HEK293T (cell line): ENCODE measurements at places on chromosomes 2 and 18.

DNA sequence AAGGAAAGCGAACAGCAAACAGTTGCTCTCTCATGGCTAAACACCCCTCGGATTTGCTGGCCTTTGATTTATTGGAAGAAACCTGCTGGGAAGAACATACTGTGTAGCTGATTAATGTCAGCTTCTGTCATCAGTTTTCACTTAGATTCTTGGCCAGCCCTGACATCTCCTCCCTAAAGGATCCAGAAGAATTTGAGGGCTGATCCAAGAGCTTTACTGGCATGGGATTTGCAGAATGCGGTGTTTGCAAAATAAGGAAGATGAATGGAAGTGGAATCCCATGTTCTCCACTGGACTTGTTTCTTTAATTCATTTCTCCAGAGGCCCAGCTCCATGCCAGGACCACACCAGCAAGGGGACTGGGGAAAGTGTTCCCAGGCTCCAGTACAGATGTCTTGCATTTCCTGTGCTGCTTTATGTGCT lies 80.5 kb downstream of the RDH14 start:
- DNase-seq, result no peak

- no peak for DNase-seq
These were observed 22.7 kb downstream of the TTC32 start for GRCh38 chr2:19879120-19879519.

DNA sequence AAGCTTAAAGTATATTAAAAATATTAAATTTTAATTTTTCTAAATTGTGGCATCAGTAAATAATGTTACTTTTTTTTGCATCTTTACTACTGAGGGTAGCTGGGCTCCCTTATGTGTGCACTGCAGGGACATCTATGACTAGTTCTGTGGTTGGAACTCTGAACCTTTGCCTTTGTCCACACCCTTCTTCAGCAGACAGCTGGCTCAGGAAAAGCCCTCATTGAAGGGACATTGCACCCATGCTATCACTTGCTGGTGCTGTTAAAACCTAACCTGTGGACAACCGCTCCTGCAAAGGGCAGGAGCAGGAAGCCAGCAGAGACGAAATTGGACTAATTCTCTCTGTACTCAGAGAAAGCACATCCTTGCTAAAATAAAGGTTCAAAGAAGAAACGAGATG lies 30.1 kb downstream of the MOCOS start:
- no peak for DNase-seq

DNA sequence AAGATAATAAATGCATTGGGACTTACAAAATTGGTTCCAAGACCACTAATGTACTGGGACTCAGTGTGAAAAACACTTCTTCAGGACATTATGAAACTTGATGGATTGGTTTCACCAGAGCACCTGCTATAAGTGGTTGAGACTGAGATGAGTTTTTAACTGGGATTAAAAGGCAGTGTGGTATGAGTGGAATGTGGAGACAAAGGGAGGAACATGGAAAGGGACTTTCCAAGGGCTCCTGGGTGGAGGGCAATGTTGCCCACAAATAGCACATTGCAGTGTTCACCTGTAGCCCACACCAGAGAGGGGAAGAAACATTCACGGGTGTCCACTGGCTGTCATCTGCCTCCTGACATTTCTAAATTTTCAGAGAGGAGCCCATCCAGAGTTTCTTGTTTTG lies 253.3 kb upstream of the TANK start:
- no peak for DNase-seq

GRCh38 chr2:4967206-4967605 lies 725.0 kb upstream of the SOX11 start:
- no peak for DNase-seq

GRCh38 chr2:121483021-121483420 lies 47.7 kb upstream of the RNU4ATAC start:
- no peak for DNase-seq

GRCh38 chr2:172655838-172656573 lies 79.6 kb upstream of the RAPGEF4 start:
- DNase-seq, result no peak

- no peak for DNase-seq
These were observed 23.8 kb downstream of the CD28 start for GRCh38 chr2:203730076-203730729.

- no peak for DNase-seq
These were observed 319.6 kb downstream of the PIK3C3 start for GRCh38 chr18:42274488-42275137.

DNA sequence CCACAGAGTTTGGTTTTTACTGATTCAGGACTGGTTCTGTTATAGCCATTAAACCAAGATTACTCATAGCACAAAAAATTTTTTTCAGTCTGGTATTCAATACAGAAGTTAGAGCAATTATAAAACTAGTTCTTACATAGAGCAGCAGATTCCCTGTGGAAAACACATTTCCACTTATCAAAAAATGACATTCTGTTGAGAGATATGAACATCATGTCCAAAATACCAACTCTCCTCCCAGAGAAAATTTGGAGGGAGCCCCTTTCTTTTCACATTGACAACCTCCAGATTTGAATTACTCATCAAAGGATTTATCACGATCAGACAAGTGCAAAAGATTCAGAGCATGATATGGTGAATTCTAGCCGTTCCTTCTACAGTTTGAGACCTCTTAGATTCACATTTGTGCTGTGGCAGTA lies 126.8 kb upstream of the SERPINE2 start:
- DNase-seq, result no peak

DNA sequence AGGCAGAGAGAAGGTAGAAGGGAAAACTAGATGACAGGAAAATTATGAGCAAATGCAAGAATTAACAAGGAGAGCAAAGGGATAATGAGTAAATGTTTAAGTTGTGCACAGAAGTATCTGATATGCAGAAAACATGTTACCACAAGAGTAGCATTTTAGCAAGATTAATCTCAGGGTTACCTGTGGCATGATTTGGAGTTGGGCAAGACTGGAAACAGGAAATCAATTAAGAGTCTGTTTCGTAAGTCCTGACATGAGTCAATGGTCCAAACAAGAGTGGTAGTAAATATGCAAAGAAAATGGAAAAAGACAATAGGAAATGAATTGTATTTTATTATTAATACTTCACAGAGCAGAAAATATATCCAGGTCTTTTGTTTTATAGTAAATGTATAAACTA lies 17.3 kb upstream of the MTX2 start:
- DNase-seq, result no peak

DNA sequence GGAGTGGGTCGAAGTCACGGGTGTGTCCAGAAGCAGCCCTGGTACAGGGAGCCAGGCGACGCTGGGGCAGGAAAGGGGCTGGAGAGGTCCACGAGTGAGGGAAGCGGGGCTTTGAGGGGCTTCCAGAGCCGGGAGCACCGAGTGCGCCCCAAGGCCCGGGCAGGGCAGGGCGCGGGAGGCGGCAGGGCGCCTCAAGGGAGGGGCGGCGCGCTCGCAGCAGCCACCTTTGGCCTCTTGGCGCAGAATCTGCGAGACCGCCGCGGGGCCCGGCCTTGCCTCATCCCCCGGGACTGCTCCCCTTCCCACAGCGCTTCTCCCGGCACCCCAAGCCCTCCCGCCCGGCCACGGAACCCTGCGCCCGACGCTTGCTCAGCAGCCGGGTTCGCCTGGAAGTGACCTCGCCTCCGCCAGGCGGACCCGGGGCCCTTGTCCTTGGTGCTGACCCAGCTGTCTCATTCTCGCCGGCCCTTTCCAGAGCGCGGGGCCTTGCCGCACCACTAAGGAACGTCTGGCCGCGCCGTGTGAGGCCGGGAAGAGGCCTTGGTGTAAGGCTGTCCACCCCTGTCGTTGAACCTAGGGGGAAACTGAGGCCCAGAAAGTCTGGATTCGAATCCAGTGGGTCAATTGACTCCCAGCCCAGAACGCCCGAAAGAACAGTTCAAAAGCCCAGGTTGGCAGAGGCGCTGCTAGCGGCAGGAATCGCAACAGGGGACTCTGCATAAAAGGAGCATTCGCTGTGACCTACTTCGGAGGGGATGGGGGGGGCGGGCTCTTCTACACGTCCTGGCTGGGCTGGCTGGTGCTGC lies 584 bp upstream of the DNER start:
- DNase-seq, result peak; percentile 55

GRCh38 chr18:37275237-37275741 lies 290.3 kb downstream of the CELF4 start:
- DNase-seq, result no peak

GRCh38 chr2:99153921-99154604 lies 679 bp downstream of the TSGA10 start:
- no peak for DNase-seq

DNA sequence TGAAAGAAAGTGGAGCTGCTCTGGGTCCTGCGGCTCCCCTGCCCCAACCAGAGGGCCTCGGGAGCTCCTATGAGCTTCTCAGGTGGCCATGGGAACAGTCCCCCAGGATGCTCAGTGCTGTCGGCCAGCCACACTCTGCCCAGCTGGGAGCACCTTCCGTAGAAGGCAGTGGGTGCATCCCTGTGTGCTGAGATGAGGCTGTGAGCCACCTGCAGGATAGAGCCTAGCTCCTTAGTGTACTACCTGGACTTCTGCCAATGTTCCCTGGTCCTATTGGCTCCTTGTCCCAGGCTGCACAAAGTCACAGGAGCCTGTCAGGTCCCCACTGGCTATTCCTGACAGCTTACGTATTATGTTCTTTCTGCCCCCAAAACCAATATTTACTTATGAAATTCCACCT lies 16.1 kb downstream of the PRELID3A start:
- no peak for DNase-seq

- DNase-seq, result no peak
These were observed 10.0 kb downstream of the LRATD1 start for GRCh38 chr2:14642499-14642898.

- no peak for DNase-seq
These were observed 60.0 kb downstream of the ROCK1 start for GRCh38 chr18:21051620-21052019.

- no peak for DNase-seq
These were observed 13.6 kb downstream of the PTPN18 start for GRCh38 chr2:130369311-130369964.

GRCh38 chr18:48790869-48791635 lies 159.7 kb downstream of the SMAD7 start:
- DNase-seq, result no peak

DNA sequence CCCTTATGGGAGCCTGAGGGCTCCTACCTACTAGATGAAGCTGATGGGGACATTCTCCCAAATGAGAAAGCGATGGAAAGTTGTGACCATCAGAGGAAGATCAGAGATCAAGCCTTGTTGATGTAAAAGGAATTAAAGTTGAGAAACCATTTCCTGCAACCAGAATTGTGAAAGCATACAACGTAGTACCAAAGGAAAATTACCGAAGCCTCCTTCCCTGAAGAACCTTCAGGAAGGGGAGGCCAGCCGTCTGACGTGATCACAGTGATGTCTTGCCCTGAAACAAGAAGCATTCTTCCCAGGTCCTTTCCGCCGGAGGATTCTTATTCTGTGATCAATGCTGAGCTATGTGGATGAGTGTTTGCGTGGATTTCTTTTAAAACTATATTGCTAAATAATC lies 211.6 kb upstream of the TNP1 start:
- no peak for DNase-seq

- no peak for DNase-seq
These were observed 85.0 kb downstream of the MARCHF4 start for GRCh38 chr2:216287251-216287650.

DNA sequence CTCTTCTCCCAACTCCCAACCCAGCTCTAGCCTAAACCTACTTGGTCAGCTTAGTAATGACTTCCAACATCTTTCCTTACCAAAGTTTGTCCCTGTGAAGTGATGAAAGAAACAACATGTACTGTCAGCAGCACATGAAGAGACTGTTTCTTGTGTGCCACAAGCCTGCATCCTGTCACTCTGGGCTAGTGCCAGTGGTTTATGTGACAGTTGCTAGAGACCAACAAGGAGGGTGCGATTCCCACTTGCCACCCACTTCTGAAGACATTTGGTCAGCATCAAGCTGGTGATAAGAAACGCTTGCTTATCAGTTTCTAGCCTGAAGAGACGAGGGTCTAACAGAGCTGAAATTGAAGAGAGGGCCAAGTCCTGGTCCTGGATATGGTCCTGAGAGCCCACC lies 132.6 kb downstream of the COL4A4 start:
- no peak for DNase-seq

- DNase-seq, result no peak
These were observed 133.7 kb downstream of the ACOXL start for GRCh38 chr2:110866045-110866444.

DNA sequence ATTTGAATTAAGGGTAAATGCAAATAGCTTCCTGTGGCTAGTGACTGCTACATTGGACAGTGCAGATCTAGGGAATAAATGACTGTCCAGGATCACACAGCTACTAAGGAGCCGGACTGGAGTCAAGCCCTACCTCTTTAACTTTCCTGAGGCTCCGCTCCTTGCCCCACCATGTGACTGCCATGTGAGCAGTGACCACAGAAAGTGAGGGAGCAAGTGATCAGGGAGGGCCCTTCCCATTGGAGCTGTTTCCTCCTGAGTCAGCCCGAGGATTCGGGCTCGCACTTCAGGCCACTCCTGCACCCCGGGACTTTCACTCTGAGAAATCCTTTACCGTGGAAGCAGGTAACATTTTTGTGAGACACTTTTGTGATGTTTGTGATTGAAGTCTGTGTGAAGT lies 198.0 kb downstream of the ANKRD30B start:
- DNase-seq, result no peak

DNA sequence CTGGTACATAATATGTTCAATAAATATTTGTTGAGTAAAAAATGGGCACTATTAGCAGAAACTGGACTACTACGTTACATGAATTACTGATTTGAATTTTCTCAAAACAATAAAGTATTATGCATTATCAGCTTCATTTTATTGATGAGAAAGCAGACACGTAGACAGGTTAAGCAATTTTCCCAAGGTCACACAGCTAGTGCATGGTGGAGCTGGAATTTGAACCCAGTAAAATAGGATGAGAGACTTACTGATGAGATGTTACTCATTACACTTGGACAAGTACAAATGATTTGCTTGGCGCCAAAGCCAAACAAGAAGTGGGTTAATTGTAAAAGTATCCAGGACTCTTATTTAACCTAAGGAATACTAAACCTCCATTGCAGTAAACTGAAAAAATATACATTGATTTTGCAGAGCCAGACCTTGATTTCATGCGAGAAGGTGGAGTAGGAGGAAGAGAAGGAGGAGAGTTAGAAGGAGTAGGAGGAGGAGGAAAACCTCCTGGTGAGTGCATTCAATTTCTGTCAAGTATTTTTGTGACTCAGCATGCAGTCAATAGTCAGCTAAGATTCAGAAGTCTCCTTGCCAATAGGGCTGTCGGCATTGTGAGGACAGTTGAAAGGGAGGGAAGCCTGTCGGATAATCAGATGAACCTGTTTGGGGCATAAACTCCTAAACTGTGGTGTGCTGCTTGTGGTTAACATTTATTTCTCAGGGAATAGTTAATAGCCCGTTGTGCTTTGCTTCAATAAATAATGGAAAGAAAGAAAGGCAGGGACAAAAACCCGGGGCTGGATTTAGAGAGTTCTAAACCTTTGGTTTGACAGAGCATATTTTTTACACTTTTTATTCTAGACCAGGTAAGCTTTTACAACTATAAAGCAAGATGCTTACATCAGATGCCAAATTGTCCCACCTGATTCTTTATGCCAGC lies 77.0 kb upstream of the TACR1 start:
- no peak for DNase-seq

- DNase-seq, result no peak
These were observed 466.1 kb downstream of the TGIF1 start for GRCh38 chr18:3916082-3916481.
